ENCODE measurements at places on chromosomes 16 and 17.

DNA sequence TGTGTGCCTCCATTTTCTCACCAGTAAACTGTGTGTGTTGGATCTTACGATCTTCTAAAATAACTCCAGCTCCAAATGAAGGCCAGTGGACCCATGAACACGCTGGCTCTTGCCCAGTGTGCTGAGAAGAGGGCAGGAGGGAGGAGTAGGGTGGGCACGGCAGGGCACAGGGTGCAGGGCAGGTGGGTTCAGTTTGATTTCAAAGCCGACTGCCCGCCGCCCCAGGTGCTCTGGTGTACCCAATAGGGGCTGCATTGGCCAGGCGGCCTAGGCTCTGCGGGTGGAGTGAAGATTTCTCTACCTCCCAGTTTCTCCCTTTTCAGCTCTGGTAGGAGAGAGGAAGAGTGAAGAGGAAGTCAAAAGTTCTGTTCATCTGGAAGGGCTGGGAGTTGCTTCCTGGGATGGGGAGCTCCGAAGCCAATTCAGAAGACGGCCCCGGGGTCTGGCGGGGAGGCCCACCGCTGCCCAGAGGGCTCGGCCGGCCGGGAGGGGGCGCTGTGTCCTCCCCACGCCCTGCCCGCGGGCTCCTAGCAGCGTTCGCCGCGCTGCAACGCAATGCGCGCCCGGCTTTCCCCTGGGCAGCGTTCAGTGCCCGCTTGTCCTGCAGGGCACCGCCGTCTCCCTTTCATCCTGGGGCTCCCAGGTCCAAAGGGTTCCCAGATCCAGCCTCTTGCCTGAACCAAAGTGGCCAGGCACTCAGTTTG, 1.1 kb upstream of the CRHR1 start:
- peak; percentile 90 for DNase-seq

- DNase-seq = peak; percentile 55
These were observed 266.7 kb downstream of the SHISA9 start for GRCh38 chr16:13168091-13168572.

GRCh38 chr17:10751563-10751962, 21.7 kb upstream of the TMEM220 start:
- DNase-seq = no peak

- peak; percentile 22 for DNase-seq
These were observed 29.1 kb upstream of the IRX6 start for GRCh38 chr16:55294931-55295342.

DNA sequence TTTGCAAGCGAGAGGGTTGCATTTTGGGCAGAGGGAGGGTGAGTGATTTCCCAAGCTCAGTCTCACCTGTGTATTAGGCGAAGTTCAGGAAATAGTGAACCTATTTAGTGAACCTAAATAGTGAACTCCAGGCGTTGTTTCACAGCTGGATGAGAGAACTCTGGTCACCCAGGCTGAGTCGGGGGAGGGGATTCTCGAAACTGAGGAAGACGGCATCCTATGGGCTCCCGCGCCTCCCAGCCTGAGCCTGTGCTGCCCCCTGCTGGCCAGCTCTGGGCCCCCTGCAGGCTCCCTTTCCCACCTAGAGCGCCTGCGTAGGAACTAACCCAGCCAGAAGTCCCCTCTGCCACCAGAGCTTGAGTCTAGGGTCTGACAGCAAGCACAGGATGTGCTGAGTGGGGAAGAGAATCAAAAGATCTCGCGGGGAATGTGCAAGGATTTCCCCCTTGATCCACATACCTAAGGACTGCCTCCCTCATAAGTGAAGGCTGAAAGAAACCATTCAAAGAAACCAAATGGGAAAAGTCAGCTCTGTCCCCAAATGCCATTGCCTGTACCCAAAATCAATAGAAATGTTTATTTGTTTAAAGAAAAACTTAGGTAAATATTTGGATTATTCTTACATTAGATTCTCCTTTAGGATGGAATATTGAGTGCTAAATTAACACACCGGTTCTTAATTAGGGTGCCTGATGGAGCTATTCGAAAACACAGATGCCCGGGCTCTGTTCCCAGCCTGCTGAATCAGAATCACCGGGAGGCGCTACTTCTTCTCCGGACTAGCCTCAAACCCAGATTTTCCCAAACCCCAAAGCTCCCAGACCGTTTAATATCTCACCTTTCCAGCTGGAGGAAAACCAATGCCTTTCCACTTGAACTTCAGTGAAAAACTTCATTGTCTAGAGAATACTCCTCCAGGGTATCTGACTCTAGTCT, 14.8 kb upstream of the MARVELD3 start:
- peak; percentile 81 for DNase-seq

GRCh38 chr16:25605381-25605780, 86.4 kb upstream of the HS3ST4 start:
- DNase-seq = no peak

All from neural progenitor cell (in vitro differentiated cells).